Hematopoietic multipotent progenitor cell treated with erythropoietin and hydrocortisone succinate and interleukin-3 and kit ligand, for 15 days (in vitro differentiated cells): ENCODE measurements at places on chromosomes 16 and 17.
A peak's percentile ranks its signal among the peaks of the same experiment; 100 is the strongest.

- DNase-seq, result no peak
Measured at GRCh38 chr17:40896916-40897455, 11.9 kb upstream of the KRT20 start.

GRCh38 chr16:7083096-7083495, 249.5 kb upstream of the RBFOX1 start:
- no peak for DNase-seq

DNA sequence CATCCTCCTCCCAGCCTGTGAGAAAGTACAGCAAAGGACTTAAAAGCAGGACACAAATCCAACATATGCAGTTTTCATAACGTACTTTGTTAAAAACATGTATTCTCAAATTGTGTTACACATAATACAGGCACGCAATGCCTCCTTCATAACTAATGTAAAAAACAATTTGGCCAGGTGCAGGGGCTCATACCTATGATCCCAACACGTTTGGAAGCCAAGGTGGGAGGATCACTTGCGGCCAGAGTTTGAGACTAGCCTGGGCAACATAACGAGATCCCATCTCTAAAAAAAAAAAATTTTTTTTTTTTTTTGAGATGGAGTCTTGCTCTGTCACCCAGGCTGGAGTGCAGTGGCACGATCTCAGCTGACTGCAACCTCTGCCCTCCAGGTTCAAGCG, 20.4 kb downstream of the TEX2 start:
- no peak for DNase-seq

DNA sequence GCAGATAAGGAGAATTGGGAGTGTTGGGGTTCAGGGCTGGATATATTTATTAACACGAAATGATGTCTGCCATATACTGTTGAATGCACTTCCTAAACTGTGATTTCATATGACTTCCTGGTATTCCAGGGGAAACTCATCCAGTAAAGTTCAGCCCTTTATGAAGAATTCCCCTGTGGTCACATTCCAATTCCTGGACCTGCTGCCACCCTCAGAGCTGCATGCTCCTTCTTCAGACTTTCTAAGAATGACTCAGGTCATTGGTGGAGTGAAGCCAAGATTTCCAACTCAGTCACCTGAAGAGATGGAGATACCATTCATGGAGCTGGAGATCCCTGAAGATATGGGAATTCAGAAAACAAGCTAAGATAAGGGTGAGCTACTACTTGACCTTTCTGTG, 114.2 kb upstream of the TMEM97 start:
- no peak for DNase-seq

GRCh38 chr16:66923247-66923731, 2.0 kb downstream of the RRAD start:
- no peak for DNase-seq

GRCh38 chr17:5237541-5238016, 2.9 kb upstream of the SCIMP start:
- DNase-seq, result peak; percentile 58

- DNase-seq, result no peak
Measured at GRCh38 chr17:56431736-56432135, 161.8 kb upstream of the NOG start.

DNA sequence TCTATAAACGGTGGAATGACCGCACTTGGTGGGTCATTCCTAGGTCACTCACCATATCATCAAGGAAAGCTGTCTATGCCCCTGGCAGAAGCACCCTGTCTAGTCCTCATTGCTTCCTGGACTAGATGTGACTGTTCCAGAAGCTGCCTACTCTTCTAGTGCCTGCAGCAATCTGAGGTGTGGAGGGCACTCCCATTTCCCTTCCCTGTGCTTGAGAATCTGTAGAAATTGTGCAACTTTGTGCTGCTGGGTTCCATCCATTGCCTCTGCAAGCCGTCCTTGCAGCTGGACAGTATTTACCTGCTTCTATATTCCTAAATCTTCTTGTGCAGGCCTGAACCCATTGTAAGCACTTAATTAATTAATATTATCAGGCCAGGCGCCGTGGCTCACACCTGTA, 52.1 kb downstream of the CACNG3 start:
- no peak for DNase-seq

DNA sequence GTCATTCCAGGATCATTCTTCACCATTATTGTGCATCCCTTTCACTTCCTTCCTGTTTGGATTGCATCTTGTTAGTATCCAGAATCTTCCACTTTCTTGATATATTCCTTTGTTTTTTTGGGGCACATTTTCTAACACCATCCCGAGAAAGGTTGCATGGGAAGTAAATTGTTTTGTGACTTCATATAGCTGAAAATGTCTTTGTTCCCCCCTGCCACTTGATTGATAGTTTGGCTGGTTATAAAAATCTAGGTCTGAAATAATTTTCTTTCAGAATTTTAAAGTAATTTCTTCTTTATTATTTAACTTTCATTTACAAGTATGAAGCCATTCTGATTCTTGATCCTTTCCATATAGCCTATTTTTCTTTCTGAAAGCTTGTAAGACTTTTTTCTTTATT, 32.7 kb downstream of the GAN start:
- no peak for DNase-seq

- no peak for DNase-seq
Measured at GRCh38 chr17:36856903-36857381, 80.3 kb upstream of the LHX1 start.

- no peak for DNase-seq
Measured at GRCh38 chr16:53768593-53768992, 64.6 kb downstream of the FTO start.

GRCh38 chr16:4870138-4870671, 22.9 kb downstream of the UBN1 start:
- no peak for DNase-seq

DNA sequence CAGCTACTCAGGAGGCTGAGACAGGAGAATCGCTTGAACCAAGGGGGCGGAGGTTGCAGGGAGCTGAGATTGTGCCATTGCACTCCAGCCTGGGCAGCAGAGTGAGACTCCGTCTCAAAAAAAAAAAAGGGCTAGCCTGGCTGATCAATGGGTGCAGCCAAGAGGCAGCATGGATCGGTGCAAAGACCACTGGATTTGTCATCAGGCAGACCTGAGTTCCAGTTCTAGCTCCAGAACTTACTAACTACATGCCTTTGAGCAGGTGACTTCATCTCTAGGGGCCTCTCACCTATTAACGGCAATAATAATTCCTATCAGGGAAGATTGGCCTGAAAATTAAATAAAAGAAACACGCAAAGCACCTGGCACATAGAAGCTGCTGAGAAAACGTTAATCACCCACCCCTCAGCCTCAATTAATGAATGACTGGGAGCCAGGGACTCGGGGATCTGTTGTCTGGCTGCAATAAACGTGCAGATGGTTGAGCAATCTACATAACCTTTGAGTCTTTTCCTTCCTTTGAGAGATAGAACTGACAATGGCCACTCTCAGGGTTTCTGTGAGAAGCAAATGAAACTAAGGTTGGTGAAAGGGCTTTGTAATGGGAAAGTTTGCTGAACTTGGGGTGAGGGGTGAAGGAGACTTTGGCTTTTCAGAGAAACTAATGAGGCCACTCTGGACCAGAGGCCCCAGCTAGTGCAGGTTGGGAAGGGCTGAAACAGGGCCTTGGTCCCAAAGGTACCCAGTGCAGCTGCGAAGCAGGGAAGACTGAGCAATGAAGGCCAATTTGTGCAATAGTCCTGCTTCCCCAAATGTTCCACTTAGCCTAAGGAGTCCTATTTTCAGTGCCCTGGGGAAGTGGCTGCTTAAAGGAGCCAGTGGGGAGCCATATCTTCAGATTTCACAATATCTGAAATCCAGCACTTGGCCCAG, 7.6 kb downstream of the SEZ6L2 start:
- DNase-seq, result no peak

DNA sequence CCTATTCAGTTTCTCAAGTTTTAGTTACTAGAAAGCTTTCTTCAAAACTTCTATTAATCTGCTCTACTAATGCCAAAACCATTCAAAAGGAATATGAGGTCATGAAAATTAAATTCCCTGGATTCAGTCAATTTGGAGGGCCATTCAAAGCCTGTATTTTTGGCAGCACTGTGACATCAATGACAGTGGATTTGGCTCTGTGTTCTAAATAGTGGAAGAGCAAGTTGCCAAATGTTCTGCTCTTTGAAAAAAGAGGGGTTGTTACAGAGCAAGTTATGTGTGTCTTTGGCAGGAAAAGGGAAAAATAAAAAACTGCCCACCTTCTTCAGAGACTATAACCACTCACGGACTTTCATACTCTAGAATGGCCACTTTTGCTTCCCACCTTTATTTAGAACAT, 3.2 kb upstream of the C16orf46 start:
- DNase-seq, result no peak

- no peak for DNase-seq
Measured at GRCh38 chr16:75590920-75591843, 25.0 kb downstream of the GABARAPL2 start.

DNA sequence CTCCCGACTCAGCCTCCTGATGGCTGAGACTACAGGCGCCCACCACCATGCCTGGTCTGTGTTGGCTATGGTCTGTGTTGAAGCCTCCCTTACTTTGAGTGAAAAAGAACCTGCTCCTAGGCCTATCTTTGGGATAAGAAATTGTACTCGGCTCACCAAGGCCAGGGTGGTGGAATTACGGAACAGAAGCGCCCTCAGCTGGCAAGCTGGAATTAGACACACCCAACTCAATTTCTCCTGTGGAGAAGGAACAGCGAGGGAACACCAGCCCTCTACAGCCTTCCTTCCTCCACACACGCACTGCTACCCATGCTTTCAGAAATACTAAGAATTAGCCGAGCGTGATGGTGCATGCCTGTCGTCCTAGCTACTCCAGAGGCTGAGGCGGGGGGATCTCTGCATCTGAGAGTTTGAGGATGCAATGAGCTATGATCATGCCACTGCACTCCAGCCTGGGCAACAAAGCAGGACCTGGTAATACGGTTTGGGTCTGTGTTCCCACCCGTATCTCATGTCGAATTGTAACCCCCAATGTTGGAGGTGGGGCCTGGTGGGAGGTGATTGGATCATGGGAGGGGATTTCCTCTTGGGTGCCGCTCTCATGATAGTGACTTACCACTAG, 40.1 kb upstream of the RBBP6 start:
- no peak for DNase-seq

GRCh38 chr17:19513897-19514488, 19.7 kb upstream of the SLC47A1 start:
- peak; percentile 50 for DNase-seq

DNA sequence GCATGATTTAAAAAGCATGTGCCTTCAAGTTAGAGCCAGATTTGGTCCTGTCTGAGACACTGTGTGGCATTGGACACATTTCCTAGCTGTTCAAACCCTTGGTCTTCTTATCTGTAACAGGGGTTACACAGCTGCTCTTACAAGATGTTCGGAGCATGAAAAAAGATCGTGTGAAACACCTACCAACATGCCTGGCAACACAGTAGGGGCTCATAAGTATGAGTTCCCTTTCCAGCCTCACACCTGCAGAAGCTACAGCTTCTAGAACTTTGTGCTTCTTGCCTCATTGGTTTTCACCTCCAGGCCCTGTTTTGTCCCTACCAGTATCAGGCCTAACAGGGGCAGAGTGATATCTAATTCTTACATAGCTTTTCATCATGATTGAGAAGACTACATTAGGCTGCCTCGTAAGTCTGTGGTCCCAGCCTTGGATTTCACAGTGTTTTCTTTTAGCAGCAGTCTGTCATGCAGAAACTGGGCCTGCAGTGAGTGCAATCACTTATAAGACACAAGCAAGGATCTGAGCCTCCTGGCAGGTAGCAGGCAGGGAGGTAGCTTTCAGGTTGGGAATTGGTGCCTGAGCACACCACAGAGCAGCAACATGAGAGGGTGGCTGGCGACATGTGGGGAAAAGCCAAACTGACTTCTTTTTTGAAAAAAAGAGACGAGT, 78.8 kb downstream of the CCDC182 start:
- no peak for DNase-seq

- DNase-seq, result no peak
Measured at GRCh38 chr16:27969574-27969973, 93.9 kb downstream of the GSG1L start.

DNA sequence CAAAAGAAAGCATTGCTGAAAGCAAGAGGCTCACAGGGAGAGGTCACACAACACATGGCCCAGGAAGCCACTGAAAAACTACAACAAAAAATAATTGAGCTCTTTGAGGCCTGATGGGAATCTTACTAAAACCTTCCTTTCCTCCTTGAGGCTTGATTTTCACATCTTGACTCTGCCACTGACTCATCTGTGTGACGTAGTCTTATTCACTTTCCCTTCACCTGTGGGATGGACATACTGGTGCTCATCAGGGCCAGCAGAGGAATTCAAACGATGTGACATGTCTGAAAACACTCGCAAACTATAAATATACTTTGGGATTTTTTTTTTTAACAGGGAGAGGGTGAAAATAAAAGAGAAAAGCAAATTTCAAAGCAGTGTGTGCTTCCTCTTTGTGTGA, 78.3 kb upstream of the ASIC2 start:
- no peak for DNase-seq

DNA sequence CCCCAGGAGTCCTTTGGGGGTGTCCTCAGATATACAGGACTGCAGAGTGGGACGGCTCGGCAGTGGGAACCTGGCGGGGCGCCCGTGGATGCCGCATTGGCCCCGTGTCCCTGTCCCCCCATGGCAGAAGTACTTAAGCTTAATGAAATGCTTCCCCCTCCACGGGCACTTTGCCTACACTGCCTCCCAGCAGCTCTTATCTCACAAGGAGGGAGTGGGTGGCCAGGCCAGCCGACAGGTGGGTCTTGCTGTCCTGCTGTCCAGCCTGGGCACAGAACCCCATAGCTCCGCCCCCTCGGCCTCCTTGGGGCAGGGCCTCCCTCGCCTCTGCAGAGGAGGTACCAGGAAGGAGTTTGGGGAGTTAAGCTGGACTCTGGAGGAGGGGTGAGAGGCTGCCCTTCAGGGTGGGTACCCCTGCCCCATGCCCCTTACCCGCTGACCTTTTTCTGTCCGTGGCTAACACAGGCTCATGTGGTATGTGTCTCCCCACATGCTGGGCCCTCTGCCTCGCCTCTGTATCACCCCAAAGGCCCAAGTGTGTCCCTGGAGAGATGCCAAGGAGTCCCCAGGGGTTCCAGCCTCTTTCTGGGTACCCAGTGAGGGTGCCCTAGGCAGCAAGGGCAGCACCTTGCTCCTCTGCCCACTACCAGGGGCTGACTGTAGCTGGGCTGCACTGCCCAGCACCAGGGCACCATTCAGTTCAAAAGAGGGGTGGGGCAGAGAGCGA, 8.7 kb downstream of the THRA start:
- DNase-seq, result peak; percentile 59

- no peak for DNase-seq
Measured at GRCh38 chr17:43974382-43975266, 20.9 kb upstream of the PYY start.

GRCh38 chr17:72123530-72124437, 3.0 kb downstream of the SOX9 start:
- DNase-seq, result no peak
